Muscle of arm (tissue), 14 donors: ENCODE measurements at places on chromosomes 5 and 9.
A peak's percentile ranks its signal among the peaks of the same experiment; 100 is the strongest.

DNA sequence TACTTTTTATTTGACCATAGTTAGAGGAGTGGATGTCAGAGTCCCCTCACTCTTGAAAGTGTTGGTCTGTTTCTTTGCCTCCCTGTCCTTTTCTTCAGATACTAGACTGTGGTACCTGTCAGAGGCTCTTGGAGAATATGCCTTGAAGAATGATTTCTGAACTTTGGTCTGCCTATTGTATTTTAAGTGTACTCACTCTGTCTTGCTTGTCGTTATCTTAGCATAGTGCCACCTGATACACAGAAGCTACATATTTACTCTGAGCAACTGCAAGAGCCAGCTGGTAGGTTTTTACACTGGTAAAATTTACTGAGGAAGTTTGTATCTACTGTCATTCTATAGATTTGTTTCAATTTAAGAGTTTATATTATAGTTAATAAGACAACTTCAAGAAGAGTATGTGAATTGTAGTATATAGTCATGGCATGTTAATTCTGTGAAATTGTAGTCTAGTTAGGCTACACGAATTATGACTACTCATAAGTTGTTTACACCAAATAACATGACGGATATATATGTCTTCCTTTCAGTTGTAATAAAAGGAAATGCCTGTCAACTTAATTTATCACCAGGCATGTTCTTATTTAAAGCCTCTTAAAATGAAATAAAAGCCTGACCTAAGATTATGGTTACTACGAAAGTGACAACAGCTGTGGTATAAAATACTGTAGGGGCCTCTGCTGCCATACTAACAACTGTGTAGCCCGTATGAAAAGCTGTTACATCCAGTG is 201.7 kb downstream of the KDM4C start:
- no peak for DNase-seq

DNA sequence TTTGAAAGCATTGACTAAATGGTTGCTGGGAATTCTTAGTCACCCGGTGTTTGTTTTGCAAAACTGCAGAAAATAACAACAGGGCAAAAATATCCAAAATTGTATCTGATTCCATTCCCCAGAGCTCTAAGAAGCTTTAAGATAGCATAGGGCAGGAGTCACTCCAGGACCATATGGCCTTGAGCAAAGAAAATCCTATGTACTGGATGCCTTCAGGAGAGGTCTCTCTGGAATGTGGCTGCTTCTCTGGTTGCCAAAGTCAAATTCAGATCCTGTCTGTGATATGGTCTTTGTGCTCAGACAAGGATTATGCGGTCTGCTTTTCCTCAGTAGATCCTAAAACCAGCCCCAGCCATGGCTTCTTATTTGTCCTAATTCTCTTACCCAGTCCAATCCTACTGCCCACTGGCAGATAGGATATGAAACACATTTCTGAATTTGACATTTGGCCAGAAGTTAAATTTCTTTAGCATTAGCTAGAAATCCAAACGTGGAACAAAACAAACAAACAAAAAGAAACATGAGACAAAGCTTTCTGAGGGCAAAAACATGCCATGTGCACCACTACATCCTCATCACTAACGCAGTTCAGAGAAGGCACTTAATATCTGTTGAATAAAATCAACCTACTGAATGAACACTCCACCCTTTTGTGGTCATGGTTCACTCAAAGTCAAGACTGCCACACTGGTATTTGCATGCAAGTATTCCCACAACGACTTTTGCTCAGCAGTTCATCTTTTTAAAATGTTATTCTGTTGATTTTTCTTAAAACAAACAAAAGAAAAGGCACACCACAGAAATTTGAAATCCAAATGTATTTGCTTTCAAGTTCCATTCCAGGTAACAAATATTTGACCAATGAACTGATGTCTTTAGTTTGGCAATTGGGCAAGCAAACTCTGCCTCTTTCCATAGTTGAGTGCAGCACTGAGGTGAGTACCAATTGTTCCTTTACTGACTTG is 165.7 kb downstream of the TRPM6 start:
- DNase-seq, result no peak

- DNase-seq, result no peak
These were observed 403.2 kb upstream of the PTGER4 start for GRCh38 chr5:40276426-40277102.

- no peak for DNase-seq
These were observed 38.8 kb downstream of the OTP start for GRCh38 chr5:77599679-77600078.

- DNase-seq, result no peak
These were observed 2.6 kb downstream of the PCSK5 start for GRCh38 chr9:75893106-75893505.

DNA sequence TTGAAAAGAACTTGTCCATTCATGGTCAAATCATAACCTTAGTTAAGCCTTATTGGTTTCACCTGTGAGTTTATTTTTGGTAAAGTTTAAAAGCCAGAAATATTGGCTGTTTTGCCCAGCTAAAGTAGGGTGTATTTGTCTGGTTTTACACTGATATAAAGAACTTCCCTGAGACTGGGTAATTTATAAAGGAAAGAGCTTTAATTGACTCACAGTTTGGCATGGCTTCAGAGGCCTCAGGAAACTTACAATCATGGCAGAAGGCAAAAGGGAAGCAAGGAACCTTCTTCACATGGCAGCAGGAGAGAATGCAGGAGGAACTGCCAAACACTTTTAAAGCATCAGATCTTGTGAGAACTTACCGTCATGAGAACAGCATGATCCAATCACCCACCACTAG is 55.3 kb downstream of the JAKMIP2 start:
- no peak for DNase-seq

GRCh38 chr9:2119566-2119965 is 104.4 kb downstream of the SMARCA2 start:
- no peak for DNase-seq

DNA sequence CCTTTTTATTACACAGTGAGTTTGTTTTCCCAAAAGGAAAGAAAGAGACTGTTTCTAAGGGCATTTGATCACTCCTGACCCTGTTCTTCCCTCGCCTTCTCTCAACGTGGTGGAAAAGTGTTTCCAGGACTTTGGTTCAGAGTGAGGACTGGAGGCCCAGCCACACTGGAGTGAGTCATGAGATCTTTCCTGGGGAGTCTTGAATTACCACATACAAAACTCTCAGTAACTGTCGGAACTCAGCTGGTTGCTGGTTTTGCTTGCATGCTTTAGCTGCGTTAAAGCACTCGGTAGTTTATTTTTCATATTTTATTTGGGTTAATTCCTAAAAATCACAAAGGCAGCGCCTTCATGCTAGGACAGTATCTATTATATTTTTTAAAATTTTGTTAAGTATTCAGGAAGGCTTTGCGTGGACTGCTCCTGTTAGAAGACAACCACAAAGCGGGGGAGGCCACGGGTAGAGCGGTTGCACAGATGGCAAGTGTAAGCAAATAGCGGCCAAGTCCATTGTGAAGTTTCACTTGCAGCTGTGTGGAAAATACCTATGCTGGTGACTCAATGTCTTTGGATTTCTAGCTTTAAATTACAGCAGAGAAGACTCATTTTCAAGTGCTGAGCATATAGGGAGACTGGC is 77.7 kb downstream of the ARSB start:
- DNase-seq, result peak; percentile 85

- DNase-seq, result no peak
These were observed 81.2 kb downstream of the FSTL4 start for GRCh38 chr5:133531178-133531577.

- DNase-seq, result no peak
These were observed 123.1 kb downstream of the PAPPA start for GRCh38 chr9:116276651-116277121.

DNA sequence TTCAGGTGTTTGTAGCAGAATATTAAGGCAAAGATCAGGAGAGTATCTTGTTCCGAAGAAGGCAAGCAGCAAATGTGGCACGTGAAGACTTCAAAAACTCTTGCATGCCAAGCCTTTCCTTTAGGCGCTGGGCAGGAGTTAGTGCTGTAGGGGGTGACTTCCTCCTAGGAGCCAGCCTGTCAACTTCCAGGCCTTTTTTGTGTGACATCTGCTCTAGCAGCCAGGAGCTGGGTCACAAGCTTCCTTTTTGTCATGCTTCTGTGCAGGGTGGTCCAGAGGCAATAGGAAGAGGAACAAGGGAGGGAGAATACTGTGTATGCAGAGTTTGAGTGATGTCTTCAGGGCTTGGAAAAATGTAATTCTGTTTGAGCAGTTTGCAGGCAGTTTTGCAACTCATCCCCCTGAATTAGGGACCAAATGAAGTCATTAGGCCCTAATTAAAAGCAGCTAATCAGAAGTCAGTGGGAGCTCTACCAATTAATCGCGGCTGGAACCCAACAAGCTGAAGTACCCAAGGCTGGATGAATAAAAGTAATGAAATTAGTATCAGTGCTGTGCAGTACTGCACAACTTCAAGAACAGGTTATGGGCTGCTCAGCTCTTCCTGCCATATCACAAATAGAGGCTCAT is 53.5 kb downstream of the TLR4 start:
- no peak for DNase-seq

GRCh38 chr5:9977070-9977469 is 272.6 kb downstream of the ATPSCKMT start:
- DNase-seq, result no peak

DNA sequence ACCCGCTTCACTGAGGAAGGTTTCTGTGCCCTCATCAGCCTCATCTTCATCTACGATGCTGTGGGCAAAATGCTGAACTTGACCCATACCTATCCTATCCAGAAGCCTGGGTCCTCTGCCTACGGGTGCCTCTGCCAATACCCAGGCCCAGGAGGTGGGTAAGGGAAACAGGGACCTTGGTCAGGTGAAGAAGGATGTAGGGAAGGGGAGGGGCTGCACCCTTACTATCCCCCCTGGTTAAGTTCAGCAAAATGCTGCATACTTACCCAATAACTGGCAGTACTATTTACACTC is 4.4 kb downstream of the SLC4A9 start:
- no peak for DNase-seq

- DNase-seq, result no peak
These were observed 627.6 kb upstream of the SGCD start for GRCh38 chr5:155699385-155699784.

DNA sequence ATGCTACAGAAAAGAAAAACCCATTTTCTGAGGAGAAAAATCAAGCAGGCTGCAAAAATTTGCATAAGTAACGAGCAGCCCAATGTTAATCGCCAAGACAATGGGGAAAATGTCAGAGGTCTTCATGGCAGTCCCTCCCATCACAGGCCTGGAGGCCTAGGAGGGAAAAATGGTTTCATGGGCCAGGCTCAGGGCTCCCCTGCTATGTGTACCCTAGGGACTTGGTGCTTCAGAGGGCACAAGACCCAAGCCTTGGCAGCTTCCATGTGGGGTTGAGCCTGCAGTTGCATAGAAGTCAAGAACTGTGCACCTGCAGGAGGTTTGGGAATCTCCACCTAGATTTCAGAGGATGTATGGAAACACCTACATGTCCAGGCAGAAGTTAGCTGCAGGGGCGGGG is 10.4 kb downstream of the CAAP1 start:
- DNase-seq, result no peak

- DNase-seq, result no peak
These were observed 71.8 kb upstream of the LHFPL2 start for GRCh38 chr5:78720227-78720985.

DNA sequence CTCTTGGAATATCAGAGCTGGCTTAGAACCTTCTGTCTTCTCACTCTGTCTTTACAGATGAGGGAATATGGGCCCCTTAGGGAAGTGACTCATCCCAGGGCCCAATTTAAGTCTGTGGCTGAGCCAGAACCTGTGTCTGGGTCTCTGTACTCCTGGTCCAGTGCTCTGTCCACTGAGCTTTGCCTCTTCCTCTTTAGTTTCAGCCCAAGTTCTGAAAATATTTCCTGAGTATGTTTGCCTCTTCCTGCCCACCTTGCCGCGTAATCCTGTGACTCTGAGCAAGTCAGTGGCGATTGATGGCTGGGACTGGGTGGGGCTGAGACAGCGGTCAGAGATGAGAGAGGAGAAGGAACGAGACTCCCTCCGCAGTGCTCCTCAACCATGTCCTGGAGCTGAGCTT is 7.8 kb downstream of the IER5L start:
- no peak for DNase-seq

- no peak for DNase-seq
These were observed 99.7 kb downstream of the PCSK1 start for GRCh38 chr5:96333391-96333790.

DNA sequence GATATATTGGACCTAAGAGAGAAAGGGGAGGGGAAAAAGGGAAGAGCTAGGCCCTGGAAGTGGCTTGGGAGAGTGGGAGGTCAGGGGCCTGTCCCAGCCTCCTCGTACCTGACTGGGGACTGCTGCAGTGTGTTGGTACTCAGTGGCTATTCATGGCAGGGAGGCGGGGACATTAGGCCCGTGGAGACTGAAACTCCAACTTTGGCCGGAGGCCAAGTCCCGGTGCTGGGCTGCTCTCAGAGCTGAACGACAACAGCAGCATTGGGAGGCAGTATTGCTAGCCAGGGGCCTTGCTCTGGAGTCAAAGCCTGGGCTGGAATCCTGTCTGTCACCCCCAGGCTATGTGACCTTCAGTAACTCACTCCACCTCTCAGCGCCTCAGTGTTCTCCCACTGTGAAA is 37.8 kb downstream of the NEURL1B start:
- no peak for DNase-seq

- DNase-seq, result no peak
These were observed 161.9 kb upstream of the ACOT12 start for GRCh38 chr5:81555865-81556264.

DNA sequence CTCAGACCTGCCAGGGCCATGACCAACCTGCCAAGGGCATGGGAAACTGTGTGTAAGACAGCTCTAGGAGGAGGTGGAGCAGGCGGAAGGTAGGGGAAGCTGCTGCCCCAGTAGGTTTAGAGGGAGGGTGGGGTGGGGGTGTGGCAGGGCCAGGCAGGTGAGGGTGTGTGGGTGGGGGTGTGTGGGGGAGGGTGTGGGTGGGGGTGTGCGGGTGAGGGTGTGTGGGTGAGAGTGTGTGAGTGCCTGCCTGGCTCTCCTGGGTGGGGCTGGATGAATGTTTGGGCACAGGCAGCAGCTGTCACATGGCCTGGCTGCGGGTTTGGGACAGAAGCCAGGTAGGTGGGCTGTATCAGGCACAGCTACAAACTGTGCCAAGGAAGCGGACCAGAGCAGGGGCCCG is 8.8 kb upstream of the N4BP3 start:
- no peak for DNase-seq

DNA sequence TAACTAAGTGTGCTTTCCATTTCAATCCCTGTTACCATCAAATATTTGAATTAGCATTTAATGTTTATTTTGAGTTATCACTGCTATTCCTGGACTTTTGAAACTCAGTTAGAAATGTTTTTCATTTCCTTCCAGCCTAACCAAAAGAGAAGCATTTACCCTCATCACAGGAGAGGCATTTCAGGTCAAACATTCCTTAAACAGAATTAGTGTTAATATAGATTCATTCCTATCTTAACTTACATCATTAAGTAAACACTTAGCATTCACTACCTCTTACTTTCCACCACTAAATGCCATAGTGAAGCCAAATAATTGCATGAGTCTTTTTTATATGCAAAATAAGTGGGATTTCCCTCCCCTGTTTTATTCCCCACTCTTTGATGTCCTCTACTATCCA is 136.6 kb upstream of the OR13F1 start:
- DNase-seq, result no peak

- DNase-seq, result no peak
These were observed 39.7 kb downstream of the EGFLAM start for GRCh38 chr5:38297830-38298608.

- no peak for DNase-seq
These were observed 4.3 kb downstream of the ADAMTS16 start for GRCh38 chr5:5144441-5144840.
